ENCODE measurements at places on chromosomes 4 and X.

DNA sequence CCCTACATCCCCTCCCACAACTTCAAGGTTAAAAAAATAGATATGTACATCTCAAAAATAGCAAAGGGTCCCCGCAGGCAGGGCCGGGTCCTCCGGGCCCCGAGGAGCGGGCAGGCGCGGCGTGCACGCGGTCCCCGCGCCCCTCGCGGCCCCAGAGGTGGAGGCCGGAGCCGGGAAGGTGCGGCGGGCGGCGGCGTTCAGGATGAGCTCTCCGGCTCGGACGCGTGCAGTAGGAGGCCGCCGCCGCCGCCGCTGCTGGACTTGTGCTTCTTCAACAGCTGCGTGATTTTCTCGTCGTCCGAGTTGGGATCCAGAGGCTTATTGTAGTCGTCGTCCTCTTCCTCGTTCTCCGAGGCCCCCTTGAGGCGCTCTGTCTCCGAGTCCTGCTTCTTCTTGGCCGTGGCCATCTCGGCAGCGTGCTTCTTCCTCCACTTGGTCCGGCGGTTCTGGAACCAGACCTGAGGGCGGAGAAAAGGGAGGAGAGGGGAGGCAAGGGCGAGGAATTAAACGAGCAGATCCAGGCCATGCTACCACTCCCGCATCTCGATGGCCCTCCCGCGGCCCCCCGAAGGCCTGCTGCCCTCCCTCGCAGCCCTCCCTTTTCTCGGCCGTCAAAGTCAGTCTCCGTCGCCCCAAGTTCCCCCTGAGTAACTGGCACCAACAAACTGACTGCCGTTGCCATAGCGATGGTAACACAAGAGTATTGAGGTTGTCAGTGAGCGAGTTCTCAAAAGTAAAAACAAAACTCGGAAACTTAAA, 5.8 kb downstream of the NKX6-1 start:
- no peak for DNase-seq

GRCh38 chrX:12390301-12390700, 252.0 kb downstream of the FRMPD4 start:
- DNase-seq, result no peak

DNA sequence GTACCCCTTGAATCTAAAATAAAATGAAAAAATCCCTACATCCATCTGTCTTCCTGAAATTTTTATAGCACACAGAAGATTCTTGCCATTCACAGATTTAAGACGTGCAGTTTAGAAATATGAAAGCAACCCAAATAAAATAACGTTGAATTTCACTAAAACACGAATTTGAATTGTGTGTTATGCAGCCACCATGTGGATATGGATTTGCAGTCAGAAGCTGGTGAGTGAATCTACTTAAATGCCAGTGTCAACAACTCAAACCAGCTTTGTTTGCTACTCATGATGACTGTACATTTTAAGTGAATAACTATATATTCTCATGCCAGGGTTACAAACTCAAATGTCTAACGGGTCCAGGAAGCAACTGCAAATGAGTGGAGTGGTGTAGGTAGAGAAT, 173.0 kb upstream of the HAND2 start:
- DNase-seq, result no peak

- DNase-seq, result no peak
Measured at GRCh38 chr4:81811562-81812293, 340.0 kb upstream of the RASGEF1B start.

GRCh38 chr4:3666263-3666662, 99.9 kb upstream of the ADRA2C start:
- DNase-seq, result no peak

DNA sequence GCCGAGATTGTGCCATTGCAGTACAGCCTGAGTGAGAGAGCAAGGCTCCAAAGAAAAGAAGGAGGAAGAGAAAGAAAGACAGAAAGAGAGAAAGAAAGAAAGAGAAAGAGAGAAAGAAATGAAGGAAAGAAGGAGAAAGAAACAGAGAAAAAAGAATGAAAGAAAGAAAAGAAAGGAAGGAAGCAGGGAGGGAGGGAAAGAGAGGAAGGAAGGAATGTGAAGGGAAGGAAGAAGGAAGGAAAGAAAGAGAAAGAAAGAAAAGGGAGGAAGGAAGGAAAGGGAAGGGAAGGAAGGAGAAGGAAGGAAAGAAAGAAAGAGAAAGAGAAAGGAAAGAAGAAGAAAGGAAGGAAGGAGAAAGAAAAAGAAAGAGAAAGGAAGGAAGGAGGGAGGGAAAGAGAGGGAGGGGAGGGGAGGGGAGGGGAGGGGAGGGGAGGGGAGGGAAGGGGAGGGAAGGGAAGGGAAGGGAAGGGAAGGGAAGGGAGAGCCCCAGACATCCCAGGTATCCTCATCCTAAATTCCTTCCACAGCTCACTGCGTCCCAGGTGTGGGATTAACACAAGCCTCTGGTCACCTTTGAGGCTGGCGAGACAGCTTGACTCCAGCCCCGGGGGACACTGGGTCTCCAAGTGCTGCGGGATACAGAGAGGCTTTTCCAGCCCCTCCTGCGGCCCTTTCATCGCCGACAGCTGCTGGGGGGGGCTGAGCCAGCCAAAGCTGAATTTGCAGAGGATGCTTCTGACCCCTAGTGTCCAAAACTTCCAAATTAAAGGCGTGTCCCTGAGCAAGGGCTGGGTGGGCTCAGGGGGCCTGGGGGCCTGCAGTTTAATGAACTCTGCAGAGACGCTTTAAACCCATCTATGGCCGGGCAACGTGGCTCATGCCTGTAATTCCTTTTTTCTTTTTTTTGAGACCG, 24.2 kb upstream of the CSF2RA start:
- no peak for DNase-seq

- DNase-seq, result no peak
Measured at GRCh38 chrX:107429090-107429489, 20.4 kb upstream of the FRMPD3 start.

DNA sequence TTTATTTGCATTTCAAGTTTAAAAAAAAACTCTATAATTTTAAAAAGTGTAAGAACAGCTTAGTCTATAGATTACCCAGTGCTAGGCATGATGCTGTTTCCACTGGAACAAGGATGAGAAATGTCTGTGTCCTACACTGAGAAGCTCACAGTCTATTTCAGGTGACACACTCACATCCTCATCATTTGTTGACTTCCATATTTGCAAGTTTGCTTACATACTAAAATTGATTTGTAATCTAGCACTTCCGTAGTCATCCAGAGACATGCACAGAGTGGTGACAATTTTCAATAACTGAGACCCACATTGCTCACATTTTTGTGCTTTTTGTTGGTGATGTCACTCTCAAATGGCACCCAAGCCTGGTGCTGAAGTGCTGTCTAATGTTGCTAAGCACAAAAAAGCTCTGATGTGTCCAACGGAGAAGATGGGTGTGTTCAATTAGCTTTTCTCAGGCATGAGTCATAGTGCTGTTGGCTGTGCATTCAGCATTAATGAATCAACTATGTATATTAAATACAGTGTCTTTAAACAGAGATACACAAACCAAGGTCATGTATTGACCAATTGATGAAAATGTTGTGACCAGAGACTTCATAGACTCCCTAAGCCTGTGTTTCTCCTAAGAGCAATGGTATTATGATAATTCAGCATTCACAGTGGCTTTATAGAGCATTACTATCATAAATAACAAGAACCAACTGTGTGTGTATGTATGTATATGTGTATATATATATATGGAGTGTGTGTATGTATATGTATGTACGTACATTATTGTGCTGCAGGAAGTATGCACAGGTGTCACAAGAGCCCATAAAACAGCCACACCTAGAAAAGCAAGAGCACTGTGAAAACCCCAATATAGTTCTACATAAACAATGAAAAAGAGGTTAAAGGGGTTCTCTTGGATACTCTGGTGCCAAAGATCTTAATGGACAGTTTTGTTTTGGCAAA, 31.2 kb upstream of the VCX3B start:
- no peak for DNase-seq

DNA sequence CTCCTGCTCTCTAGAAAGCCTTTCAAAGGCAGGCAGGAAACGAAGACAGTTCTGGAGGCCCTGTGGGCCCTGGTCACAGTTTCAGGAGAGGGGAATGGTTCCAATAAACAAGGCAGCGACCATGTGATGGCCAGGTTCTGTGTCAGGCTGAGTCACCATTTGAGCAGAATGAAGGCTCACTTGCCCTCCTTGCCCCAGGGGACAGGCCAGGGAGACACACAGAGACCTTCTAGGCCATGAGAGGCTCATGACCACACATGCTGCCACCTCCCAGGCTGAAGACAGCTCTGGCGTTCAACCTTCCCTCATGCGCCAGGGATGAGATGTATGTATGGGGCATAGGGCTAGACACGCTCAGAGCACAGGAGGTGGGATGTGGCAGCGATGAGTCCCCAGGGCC, 22.9 kb upstream of the TRIM2 start:
- no peak for DNase-seq

DNA sequence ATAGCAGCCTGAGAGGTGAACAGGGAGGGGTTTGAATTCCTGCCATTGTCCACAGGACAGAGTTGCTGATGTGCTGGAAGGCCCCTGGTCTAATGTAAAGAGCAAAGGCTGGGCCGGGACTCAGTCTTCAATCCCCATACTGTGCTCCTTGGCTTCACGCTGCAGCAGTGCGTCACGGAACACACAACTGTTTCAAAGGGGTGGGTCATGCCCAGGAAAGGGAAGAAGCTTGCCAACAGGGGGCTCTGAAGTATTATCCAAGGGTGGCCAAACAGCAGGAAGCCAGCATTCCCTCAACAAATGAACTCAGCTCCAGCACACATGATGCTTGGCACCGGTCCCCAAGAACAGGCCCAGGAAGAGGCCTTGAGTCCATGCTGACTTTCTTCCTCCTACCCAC, 122.5 kb downstream of the NFKB1 start:
- DNase-seq, result no peak

DNA sequence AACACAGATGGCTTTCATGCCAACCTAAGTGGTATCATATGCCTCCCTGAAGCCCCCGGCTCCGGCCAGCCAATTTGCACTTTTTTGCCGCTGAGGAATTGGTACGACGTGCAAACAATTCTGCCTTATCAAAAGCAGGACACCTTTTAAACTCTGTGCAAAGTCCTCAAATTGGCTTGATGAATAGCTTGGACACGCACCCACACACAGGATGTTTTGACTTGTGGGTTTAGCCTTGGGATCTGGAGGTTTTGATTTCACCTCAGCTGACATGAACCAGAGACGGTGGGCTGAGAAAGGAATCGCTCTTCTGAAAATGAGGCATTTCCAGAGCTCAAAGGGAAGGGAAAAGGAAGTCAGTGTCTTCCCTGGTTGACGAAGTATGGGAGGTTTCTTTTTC, 110.8 kb upstream of the SHOX start:
- DNase-seq, result no peak

- no peak for DNase-seq
Measured at GRCh38 chr4:180153587-180153986, 2089.6 kb upstream of the TENM3 start.

DNA sequence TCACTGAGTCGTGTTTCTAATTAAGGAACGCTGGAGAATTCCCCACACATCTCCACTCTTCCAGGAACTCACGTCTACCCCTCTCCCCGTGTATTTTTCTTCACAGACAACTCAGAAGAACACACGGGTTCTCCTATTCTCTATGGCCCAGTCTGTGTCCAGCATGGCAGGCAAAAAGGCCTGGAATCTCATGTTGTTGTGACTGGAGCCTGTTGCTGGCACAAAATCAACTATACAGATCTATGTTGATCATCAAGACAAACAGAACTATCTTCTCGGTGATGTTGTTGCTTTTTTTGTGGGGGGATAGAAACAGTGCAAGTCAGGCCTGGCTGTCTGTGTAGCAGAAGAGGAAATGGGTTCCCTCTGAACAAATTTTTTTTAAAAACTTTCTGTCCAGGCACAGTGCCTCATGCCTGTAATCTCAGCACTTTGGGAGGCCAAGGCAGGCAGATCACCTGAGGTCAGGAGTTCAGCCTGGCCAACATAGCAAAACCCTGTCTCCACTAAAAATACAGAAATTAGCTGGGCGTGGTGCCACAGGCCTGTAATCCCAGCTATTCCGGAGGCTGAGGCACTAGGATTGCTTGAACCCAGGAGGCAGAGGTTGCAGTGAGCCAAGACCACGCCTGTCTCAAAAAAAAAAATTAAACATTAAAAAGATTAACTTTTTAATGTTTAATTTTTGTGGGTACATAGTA, 50.5 kb upstream of the CBR4 start:
- DNase-seq, result no peak

DNA sequence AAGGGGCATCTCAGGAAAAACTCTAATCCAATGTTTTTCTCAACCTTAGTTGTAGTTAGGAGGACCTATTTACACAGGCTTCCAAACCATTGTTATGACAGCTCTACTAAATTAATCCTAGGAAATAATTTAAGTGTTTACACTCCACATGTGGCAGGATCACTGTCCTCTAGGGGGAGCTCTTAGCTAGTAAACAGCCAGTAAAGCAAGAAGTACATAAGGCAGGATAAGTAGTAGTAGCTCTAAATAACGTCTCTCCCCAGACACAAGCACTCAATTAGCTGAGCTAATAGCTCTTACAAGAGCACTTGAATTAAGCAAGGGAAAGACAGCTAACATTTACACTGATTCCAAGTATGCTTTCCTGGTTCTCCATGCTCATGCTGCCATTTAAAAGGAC, 37.3 kb downstream of the NUDT11 start:
- DNase-seq, result no peak

GRCh38 chrX:110418316-110419235, 59.9 kb downstream of the RTL9 start:
- no peak for DNase-seq

DNA sequence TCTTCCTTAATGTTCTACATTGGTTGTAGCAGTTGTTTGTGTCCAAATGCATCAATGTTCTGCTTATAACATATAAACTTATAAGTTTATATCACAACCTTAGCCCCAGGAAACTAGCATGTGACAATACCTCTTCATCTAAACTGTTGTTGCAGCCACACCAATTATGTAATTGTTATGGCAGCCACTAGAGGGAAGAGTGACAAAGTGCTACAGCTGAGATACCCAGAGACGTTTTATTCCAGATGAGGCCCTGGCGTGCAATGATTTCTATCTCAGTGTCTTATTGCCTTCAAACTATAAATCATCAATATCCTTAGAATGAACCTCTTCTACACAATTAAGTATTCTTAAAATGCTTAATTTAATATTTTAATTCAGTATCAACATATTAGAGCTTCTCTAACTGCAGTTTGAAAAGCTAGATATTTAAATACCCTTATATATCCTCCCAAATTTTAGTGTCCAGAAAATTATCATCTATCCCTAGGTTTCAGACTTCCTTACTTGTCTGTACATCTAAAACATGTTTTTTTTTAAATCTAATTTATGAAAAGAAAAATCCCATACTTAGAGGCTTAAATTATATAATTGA, 171.6 kb downstream of the PCDH10 start:
- no peak for DNase-seq

- no peak for DNase-seq
Measured at GRCh38 chrX:123424546-123424945, 240.5 kb downstream of the GRIA3 start.

- no peak for DNase-seq
Measured at GRCh38 chr4:152780267-152780778, 569 bp downstream of the ARFIP1 start.
